Stimulated activated CD4-positive, alpha-beta T cell treated with anti-CD3 and anti-CD28 coated beads, Interleukin-4, amount 100 ng/mL, for 48 hours (primary cell): ENCODE measurements at places on chromosomes 7 and 10.

GRCh38 chr10:13491747-13492360 lies 37.0 kb downstream of the BEND7 start:
- no peak for DNase-seq

- no peak for DNase-seq
Measured at GRCh38 chr10:36636879-36637278, 488.5 kb upstream of the ANKRD30A start.

DNA sequence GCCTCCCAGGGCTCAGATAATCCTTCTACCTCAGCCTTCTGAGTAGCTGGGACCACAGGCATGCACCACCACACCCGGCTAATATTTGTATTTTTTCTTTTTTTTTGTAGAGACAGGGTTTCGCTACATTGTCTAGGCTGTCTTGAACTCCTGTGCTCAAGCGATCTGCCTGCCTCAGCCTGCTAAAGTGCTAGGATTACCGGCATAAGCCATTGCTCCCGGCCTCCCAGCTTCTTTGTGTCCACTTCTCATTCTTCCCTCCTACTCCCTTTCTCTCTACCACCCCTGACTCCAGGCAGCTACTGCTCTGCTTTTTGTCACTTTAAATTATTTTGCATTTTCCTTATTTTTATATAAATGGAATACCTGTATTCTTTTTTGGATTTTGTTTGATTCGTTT lies 83.4 kb downstream of the PALS2 start:
- DNase-seq = no peak

- no peak for DNase-seq
Measured at GRCh38 chr7:22049766-22050500, 104.2 kb upstream of the CDCA7L start.

GRCh38 chr10:119969609-119970008 lies 77.1 kb downstream of the SEC23IP start:
- no peak for DNase-seq

DNA sequence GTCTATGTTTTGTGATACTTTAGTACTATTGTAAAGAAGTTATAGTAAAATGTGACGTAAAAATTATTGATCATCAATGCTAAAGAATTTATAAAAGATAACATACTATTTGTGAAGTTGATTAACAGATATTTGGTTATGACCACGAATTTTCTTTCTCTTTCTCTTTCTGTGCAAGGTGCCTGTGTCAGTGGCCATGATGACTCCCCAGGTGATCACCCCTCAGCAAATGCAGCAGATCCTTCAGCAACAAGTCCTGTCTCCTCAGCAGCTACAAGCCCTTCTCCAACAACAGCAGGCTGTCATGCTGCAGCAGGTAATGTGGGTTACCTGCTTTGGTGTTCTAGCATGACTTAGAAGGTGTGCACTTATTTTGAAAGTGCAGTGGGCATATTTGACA lies 213.7 kb downstream of the FOXP2 start:
- DNase-seq = no peak

DNA sequence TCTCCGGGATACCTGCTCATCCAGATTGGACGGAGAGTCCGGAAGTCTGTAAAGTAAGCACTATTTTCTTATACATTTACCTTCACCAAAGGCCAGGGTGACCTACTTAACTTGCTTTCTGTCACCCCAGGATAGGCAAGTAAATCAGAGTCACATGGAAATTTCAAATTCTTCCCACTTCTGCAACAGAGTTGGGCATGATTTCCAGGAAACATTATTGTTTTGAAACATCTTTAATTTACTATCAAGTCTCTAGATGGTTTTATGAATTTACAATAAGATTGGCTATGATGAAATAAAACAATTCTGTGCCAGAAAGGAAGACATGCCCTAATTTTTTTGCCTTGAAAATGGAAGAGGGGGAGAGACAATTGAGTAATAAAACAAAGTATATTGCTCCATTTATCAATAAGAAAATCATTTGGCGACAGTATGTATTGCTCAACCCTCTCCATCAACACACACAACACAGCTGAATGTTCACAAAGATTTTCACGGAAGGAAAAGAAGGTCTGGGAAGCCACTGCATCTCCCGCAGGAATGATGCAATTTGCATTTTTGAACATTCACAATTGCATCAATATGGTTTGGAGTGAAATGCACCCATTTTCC lies 702.8 kb downstream of the PARD3 start:
- no peak for DNase-seq

- DNase-seq = no peak
Measured at GRCh38 chr10:95350830-95351228, 60.0 kb upstream of the PDLIM1 start.

- DNase-seq = no peak
Measured at GRCh38 chr10:47109906-47110305, 190.1 kb upstream of the GDF10 start.

DNA sequence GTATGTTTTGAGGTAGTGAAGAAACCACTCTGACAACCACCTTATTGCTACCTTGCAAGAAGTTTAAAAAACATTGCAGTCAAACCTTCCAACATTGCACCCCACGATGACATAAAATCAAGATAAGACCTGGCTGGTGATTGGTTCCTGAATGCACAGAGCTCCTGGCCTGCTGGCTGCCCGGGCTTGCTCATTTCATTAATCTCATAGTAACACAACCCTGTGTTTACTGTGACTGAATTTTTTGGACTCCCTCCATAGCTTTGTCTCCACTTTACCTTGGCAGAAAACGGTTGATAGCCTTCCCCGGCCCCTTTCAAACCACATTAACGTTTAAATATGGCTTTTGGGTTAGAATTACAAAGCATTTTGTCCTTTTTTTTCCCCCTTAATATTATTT lies 27.5 kb downstream of the VWA2 start:
- DNase-seq = no peak

- no peak for DNase-seq
Measured at GRCh38 chr10:104120512-104120902, 1.5 kb upstream of the SFR1 start.

GRCh38 chr7:91598791-91599190 lies 281.7 kb downstream of the MTERF1 start:
- DNase-seq = no peak

GRCh38 chr7:50368366-50368765 lies 63.9 kb downstream of the IKZF1 start:
- DNase-seq = no peak
